ENCODE measurements at places on chromosomes 5 and 9.
A peak's percentile ranks its signal among the peaks of the same experiment; 100 is the strongest.

DNA sequence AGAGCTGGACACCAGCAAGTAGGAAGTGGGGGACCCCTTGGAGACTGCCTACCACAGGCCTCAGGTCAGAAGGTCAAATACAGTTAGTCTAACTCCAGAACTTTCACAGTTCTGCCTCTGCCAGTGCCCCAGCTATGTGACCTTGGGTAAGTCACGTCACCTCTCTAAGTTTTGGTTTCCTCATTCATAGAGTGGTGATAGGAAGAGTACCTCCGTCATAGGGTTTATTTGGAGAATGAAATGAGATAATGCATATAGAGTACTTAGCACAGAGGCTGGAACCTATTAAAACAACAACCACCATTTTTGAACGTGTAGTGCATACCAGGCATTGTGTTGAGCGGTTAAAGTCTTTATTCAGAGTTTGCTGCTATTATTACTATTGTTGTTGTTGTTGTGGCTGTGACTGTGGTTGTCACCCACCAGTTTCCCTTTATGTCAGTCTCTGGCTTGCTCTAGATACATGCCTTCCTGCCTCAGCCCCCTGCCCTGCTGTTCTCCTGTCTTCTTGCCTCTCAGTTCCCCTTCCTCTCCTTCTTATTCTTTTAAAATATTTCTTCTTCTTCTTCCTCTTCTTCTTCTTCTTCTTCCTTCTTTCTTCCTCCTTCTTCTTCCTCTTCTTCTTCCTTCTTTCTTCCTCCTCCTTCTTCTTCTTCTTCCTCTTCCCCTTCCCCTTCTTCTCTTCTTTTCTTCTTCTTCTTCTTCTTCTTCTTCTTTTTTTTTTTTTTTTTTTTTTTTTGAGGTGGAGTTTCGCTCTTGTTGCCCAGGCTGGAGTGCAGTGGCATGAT is 67.8 kb downstream of the RALGPS1 start:
- DNase-seq: no peak

DNA sequence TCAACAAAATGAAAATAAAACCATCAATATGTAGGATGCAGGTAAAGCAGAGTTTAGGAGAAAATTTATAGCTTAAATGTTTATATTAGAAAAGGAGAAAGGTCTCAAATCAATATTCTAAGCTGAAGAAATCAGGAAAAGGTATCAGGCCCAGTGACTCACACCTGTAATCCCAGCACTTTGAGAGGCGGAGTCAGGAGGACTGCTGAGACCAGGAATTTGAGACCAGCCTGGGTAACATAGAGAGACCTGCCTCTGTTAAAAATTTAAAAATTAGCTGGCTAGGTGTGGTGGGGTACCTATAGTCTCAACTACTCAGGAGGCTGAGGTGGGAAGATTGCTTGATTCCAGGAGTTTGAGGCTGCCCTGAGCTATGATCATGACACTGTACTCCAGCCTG is 32.2 kb downstream of the CCDC69 start:
- no peak for DNase-seq

DNA sequence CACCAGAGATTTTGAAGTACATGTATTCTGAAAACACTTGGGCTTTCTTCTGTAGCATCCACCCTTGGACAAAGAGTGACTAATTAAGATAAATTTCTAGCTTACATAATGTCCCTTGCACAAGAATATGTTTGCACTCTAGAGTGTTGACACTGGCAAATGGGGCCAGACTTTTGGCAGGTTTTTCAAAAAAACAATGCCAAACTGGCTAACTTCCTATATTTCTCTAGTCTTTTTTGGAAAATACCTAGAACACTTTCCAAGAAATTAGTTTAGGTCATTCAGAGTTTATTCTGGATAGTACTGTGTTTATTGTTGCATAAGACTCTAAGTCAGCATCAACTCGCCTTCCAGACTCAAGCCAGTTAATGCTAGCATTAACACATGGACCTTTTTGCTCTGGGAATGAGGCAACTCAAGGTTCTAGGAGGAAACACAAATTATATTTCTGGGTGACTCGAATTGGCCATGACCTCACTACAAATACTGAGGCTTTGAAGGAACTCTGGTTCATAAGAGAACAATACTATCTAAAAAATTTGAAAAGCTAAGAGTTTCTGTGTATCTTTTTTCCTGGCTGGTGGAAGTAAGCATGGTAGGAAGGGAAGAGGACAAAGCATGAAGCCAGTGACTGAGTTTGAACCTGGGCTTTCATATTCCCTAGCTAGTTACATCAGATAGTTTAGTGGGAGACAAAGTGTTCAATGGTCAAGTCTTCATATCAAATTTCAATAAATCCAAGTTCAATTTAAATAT is 101.6 kb downstream of the NREP start:
- DNase-seq: no peak

GRCh38 chr9:136155576-136155975 is 36.9 kb upstream of the TMEM250 start:
- no peak for DNase-seq

- DNase-seq: no peak
These were observed 18.9 kb downstream of the ADAMTS2 start for GRCh38 chr5:179326122-179326927.

- peak; percentile 50 for DNase-seq
These were observed 2.3 kb upstream of the PAX5 start for GRCh38 chr9:37036371-37036775.

GRCh38 chr5:159566832-159567231 is 236.5 kb upstream of the IL12B start:
- DNase-seq: no peak

DNA sequence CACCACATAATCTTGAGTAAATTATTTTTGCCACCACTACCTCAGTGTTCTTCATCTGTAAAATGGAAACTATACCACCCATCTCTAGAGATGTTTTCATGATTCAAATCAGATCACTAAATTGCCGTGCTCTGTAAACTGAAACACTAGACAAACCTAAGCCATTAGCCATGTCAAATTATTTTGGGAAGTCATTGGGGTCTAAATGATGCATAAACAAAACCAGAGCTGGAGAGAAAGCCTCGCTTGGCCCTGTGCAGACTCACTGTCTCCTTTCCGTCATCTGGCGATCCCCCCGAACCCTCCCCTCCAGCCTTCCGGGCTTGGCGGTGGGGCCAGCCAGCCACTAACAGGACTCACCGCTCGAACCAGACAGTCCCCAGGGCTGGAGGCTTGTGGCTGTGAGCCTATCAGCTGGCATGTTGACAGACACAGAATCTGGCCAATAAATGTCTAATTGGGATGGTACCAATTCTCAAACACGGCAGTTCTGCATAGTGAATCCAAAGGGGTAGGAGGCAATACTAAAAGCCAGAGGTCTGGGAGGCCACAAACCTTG is 256.5 kb downstream of the SEC61B start:
- DNase-seq: no peak

- DNase-seq: no peak
These were observed 396.7 kb downstream of the KCTD16 start for GRCh38 chr5:144567421-144567780.

DNA sequence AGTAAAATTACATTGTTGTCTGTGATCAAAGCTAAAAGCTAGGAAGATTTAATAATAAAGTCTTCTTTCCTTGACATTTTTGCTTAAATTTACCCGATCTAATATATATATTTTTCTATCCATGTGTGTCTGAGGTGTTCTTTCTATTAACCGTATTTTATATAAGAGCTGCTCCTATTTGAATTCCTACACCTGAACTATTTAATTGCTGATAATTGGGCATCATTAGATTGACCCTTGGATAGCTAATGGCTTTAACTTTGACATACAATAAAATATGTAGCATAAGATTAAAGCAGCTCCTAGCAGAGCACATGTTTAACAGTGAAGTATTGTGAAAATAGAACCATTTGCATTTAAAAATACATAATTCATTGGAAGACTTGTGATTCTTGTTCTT is 792.7 kb downstream of the MAT2B start:
- DNase-seq: no peak

DNA sequence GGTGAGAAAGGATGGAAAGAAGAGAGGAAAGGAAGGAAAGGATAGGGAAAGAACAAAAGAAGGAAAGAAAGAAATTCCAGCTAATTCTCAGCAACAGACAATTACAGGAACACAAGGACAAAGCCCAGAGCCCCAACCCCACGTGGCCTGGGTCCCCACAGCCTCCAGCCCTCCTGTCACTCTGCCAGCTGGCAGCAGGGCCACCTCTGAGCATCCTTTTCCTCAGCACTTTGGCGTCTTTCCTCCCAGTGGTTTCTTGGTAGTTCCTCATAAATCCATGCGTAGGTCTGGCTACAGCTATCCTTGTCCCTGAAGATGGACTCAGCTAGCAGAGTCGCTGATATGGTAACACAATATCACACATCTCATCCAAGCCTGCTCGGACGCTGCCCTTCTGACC is 28.3 kb downstream of the ADAMTS2 start:
- DNase-seq: no peak

- peak; percentile 72 for DNase-seq
These were observed 381 bp downstream of the MED22 start for GRCh38 chr9:133347515-133347984.

- DNase-seq: no peak
These were observed 1.0 kb upstream of the BARX1 start for GRCh38 chr9:93955981-93956784.

All from HuH-7.5 (cell line).